ENCODE measurements at places on chromosomes 1 and 21.

- no peak for DNase-seq
Measured at GRCh38 chr1:1880617-1881312, 10.1 kb downstream of the GNB1 start.

GRCh38 chr1:13783551-13783950 is 83.6 kb downstream of the PRDM2 start:
- DNase-seq: no peak

- no peak for DNase-seq
Measured at GRCh38 chr1:219988387-219988786, 57.9 kb downstream of the EPRS1 start.

- DNase-seq: no peak
Measured at GRCh38 chr1:82565146-82565545, 764.4 kb downstream of the ADGRL2 start.

GRCh38 chr1:240210026-240210425 is 118.3 kb downstream of the FMN2 start:
- no peak for DNase-seq

- DNase-seq: no peak
Measured at GRCh38 chr1:167645625-167646414, 15.8 kb downstream of the RCSD1 start.

- no peak for DNase-seq
Measured at GRCh38 chr1:167502719-167503462, 15.4 kb downstream of the CD247 start.

Data from caudate nucleus (tissue), 63 donors.